ENCODE measurements at places on chromosomes 2 and 18.

DNA sequence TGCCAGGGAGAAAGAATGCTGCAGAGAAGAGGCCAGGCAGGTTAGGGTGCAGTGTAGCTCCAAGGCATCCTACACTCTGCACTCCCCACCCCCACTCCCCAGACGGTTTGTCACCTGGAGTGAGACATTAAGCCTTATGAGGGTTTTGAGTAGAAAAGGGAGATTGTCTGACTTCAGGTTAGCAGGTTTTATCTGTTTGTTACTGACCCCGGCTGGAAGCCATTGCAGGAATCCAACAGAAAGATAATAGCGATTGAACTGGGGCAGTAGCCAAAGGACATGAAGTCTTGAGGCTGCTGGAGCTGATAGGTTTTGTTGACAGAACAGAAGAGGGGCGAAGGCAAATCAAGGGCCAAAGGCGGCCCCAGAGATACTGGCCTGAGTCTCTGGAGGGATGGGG, 36.0 kb upstream of the OR6B3 start:
- no peak for DNase-seq

DNA sequence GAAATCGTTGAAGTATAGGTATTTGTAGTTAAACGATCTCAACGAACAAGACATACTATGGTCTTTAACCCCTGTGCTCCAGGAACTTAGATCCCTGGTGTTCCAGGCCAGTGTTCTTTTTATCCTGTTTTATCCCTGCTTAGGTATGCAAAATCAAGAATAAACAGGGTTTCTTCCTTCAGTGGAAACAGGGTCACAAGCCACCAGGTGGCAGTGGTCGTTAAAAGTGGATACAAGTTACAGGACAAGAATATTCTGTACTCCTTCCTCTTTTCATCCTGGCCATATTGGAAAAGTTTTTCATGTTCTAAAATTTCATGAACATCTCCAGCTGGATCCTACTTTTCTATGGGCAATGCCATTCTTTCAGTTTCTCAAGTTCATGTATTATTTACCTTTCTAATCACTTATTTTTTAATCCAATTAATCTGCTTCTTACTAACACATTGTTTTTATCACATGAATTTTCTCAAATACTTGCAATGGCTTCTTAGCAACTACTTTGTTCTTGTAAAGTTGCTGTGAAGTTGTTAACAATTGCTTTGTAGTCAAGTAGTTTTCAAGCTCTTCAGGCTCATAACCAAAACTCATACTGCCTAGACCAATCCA, 16.4 kb upstream of the HNMT start:
- DNase-seq: no peak

DNA sequence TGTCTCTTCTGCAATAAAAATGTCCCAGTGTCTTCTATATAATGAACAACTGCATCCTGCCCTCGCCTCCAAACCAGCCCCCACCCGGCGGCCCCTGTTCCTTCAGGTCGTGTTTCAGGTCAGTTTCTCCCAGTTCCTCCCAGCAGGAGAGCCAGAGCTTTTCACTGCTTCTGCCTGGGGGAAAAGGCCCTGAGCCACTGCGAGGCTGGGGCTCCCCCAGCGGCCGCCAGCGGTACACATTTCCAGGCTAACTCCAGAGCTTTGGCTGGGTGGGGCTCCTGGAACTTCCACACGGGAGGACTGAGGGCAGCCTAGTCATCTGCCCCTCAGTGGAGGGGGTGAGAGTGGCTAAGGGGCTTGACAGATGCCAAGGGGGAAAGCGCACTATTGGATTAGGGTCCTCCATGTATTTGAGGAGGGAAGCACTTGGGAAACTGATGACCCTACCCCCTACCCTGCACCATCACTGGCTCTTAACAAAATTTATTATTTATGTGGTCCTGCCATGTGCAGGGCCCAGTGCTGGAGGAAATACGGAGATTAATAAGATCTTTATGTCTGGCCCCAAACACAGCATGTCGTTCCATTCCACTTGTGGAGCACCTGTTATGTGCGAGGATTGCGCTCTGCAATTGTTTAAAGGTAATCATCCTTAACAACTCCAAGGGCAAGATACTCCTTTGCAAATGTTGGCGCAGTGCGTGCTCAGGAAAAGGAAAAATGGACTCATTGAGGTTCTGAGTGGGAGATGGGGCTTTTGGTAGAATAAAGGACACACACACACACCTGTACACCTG, 17.3 kb upstream of the CYS1 start:
- DNase-seq: no peak

DNA sequence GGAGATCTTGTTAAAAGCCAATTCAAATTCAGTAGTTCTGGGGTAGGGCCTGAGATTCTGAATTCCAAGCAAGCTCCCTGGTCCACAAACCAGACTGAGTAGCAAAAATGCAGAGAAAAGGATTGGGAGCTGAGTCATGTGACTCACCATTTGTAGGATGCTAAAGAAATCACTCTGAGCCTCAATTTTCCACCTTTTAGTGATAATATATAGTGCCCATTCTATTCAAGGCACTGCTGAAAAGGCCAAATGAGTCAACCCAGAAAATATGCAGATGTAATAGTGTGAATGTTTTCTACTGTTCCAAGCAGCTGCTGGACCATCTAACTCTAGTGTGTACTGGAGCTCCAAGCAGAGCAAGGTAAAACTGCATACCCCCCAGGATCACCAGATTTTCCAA, 47.2 kb downstream of the SLC14A2 start:
- DNase-seq: no peak

GRCh38 chr18:37396971-37397720, 168.5 kb downstream of the CELF4 start:
- no peak for DNase-seq

GRCh38 chr2:3021720-3022119, 355.9 kb downstream of the EIPR1 start:
- DNase-seq: peak; percentile 14

DNA sequence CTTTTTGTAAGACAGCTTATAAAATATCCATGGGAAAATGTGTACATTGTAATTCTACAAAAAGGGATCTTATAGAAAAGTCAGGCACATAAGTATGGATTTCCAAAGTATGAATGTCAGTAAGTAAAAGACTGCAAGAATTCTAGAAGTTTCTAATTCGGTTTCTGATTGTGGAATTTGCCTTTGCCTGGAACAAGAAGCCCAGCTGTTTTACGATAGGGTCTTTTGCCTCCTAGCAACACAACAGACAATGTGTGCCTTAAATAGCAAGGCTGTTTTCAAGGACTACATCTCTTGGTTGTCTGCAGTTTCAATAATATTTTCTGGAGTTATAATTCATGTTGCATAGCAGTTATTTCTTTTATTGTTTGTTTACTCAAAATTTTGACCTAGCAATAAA, 312.9 kb downstream of the MTX2 start:
- DNase-seq: no peak

GRCh38 chr18:79510731-79511241, 115.1 kb downstream of the NFATC1 start:
- peak; percentile 57 for DNase-seq

DNA sequence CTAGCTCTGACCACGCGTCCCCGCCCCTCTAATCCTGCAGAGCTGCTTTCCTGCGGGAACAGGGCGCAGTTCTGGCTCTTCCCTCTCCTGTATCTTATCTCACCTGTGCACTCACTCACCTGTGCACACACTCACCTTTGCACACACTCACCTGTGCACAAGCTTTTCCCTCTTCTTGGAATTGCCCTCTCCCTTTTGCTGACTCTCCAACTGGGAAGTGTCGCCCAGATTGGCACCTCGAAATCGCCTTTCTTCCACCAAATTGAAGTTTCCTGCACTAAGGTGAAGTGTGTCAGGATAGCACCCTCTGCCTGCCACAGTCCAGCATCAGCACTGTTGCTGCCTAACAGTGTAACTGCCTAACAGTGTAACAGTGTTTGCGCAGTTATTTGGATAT, 566 bp upstream of the CMPK2 start:
- DNase-seq: no peak

GRCh38 chr2:178998539-178998938, 51.4 kb downstream of the CCDC141 start:
- no peak for DNase-seq

DNA sequence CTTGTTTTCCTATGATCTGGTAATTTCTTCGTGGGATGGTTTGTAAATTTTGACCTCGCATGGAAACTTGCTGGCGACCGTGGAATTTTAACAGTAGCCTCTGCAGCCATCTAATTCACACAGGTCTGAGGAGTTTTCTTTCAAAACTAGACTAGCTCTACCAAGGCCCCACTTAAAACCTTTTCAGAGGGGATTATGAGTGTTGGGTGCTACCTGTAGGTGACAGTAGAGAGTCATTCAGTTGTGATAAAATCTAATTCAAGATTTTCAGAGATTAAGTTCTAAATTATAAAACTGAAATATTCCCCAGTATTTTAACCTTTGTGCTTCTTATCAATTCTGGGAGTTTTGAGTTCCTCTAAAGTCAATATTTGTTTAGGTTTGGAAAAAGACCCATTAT, 31.0 kb downstream of the THSD7B start:
- DNase-seq: no peak

GRCh38 chr18:3845161-3845560, 395.2 kb downstream of the TGIF1 start:
- no peak for DNase-seq
